ENCODE measurements at places on chromosomes 4 and X. TPM values are rescaled to one million over a fixed set of nuclear protein-coding genes. Genes with fewer than 3 reads are reported as not detected.

- no peaks in the 10 kb centered on the region for H3K4me1 ChIP-seq
- H3K27me3 ChIP-seq: no peaks in the 10 kb centered on the region
- H3K27ac ChIP-seq: no peak overlapping the region
Observed at GRCh38 chr4:83917572-83917971, 381.7 kb downstream of the GPAT3 start.

GRCh38 chrX:133781174-133781573, 204.2 kb downstream of the GPC3 start:
- H3K4me1 ChIP-seq: no peaks in the 10 kb centered on the region
- H3K36me3 ChIP-seq: no peaks in the 10 kb centered on the region
- no peak overlapping the region for H3K4me3 ChIP-seq
- no peak for DNase-seq

- no peaks in the 10 kb centered on the region for H3K4me1 ChIP-seq
- DNase-seq: peak; percentile 7
- no peaks in the 10 kb centered on the region for H3K36me3 ChIP-seq
- H3K4me3 ChIP-seq: no peak overlapping the region
- no peak overlapping the region for H3K27ac ChIP-seq
- H3K27me3 ChIP-seq: no peaks in the 10 kb centered on the region
Observed at GRCh38 chr4:181597766-181598165, 645.4 kb upstream of the TENM3 start.

DNA sequence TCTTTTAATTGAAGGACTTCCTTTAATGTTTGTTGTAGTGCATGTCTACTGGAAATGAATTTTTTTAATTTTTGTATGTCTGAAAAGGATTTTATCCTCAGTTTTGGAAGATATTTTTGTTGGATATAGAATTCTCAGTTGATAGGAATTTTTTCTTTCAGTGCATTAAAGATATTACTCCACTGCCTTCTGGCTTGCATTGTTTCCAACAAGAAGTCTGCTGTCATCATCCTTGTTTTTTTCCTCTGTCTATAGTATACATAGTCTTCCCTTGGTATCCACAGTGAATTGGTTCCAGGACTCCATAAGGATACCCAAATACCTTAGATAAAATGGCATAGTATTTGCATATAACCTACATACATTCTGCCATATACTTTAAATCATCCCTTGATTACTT, 33.5 kb downstream of the SCD5 start:
- H3K27me3 ChIP-seq: no peaks in the 10 kb centered on the region
- H3K27ac ChIP-seq: no peak overlapping the region
- no peak overlapping the region for H3K4me3 ChIP-seq
- no peak for DNase-seq
- no peaks in the 10 kb centered on the region for H3K4me1 ChIP-seq

NOCT gene
- total RNA-seq: 4.3 TPM

CNKSR2 gene
- total RNA-seq: 1.6 TPM

GRCh38 chr4:139918591-139918990, 235.4 kb downstream of the MAML3 start:
- H3K4me1 ChIP-seq: peaks cover 41% of the 10 kb centered on the region
- H3K27ac ChIP-seq: peak overlapping the region; percentile 78
- H3K27me3 ChIP-seq: no peaks in the 10 kb centered on the region
- DNase-seq: no peak
- H3K36me3 ChIP-seq: no peaks in the 10 kb centered on the region

- DNase-seq: no peak
- H3K4me1 ChIP-seq: no peaks in the 10 kb centered on the region
- H3K27ac ChIP-seq: no peak overlapping the region
- no peaks in the 10 kb centered on the region for H3K27me3 ChIP-seq
- H3K4me3 ChIP-seq: no peak overlapping the region
Observed at GRCh38 chr4:108398836-108399235, 221.5 kb upstream of the RPL34 start.
